ENCODE measurements at places on chromosomes 12 and 14.

GRCh38 chr12:47903927-47904712 is 674 bp downstream of the VDR start:
- no peak for DNase-seq

DNA sequence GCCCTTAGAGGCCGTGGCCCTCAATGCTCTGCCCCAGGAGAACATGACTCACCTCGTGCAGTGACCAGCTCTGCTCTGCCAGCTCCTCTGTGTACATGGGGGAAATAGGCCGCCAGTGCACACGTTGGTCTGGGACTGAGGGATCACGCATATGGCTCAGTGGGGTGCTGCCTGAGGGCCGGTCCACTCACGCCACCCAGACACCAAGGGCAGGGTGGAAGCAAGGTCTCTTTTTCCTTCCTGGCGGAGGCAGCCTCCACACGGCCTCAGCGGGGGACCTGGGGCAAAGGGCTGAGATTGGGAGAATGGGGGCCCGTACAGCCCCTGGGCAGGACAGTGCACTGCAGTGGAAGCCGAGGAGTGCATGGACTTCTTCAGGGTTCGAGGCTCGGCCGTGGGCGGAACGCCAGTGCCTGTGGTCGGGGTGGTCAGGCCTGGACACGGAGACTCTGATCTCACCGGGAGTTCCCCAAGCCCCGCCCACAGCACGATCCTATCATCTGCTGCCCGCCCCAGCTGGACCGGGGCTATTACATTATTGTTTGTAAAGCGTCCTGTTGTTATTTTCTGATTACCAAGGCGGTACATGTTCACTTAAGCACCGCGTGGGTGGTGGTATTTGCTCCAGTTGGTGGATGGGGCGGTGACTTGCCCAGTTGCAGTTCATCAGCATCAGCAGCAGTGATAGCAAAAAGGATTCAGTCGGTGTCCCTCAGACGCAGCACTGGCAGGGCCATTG is 38.8 kb upstream of the TDRD9 start:
- DNase-seq = no peak

GRCh38 chr14:78232231-78233000 is 62.2 kb downstream of the NRXN3 start:
- no peak for DNase-seq

DNA sequence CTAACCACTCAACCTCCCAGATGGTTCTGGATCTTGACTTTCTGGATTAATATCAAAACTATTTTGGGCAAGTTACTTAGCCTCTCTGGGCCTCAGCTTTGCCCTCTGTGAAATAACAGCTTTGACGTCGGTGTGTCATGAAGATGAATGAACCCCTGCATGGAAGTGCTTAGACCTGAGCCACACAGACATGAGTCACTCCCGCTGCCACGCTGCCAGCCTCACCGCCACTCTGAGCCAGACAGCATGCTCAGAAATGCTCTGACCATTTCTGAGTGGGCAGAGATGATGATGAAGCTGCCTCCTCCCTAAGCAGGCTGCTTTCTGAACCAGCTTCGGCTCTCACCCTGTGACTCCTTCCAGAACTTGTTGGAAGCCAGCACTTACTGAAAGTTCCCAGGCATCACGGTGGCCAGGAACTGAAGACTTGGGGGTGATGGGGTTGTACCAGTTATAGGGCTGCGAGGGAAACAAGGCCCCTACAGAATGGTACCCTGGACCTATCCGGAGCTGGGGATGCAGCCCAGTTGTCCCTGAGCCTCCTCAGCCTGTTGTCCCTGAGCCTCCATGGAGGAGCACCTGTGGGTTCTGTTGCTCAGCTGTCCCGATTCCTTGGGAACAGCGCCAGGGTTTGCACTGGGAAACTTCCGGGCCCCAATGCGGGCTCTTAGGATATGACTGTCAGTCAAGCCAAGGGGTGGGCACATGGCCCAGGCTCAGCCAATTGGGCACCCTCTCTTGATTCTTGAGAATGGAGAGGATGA is 2.0 kb upstream of the CCDC197 start:
- DNase-seq = no peak

DNA sequence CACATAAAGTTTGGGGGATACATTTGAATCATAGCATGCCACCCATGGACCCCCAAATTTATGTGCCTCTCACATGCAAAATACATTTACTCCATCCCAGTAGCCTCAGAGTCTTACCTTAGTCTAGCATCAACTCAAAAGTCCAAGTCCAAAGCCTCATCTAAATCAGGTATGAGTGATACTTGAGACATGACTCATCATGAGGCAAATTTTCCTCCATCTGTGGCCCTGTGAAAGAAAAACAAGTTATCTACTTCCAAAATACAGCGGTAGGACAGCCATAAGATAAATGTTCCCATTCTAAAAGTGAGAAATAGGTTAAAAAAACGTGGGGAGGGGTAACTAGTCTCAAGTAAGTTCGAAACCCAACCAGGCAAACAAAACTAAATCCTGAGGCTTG is 444.2 kb downstream of the SNAPC1 start:
- no peak for DNase-seq
